ENCODE measurements at places on chromosomes 1 and 21. TPM values are rescaled to one million over a fixed set of nuclear protein-coding genes. Genes with fewer than 3 reads are reported as not detected.

ZNF593 gene
- total RNA-seq, result 40.9 TPM

OR2L2 gene
- total RNA-seq, result not detected

- no peak for DNase-seq
- peaks cover 38% of the 10 kb centered on the region for H3K4me1 ChIP-seq
- no peak overlapping the region for H3K27ac ChIP-seq
- H3K27me3 ChIP-seq, result no peaks in the 10 kb centered on the region
- peaks cover 9% of the 10 kb centered on the region for H3K36me3 ChIP-seq
Observed at GRCh38 chr1:155504207-155504606, 58.4 kb downstream of the ASH1L start.

TNFRSF9 gene
- total RNA-seq, result 214 TPM

DNA sequence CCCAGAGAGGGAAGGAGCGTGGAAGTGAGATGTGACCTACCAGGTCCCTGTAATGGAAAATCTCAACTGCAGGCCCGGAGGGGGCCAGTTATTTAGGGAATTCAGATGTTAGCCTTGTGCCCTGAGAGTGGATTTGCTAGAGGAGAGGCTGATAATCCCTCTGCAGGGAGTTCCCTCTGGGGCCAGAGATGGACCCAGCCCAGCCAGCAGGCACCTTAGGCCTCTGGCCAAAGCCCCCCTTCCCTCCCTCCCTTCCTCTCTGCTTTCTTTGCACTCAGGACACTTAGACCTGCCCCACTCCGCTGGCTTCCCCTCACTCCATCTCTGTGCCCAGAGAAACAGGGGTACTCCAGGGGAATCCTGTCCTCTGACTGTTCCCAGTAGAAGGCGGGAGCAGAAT, 1.5 kb upstream of the ATP1A2 start:
- H3K36me3 ChIP-seq, result no peaks in the 10 kb centered on the region
- DNase-seq, result no peak
- peaks cover under 1% of the 10 kb centered on the region for H3K4me1 ChIP-seq
- no peak overlapping the region for H3K4me3 ChIP-seq
- H3K27me3 ChIP-seq, result peaks cover 10% of the 10 kb centered on the region

DNA sequence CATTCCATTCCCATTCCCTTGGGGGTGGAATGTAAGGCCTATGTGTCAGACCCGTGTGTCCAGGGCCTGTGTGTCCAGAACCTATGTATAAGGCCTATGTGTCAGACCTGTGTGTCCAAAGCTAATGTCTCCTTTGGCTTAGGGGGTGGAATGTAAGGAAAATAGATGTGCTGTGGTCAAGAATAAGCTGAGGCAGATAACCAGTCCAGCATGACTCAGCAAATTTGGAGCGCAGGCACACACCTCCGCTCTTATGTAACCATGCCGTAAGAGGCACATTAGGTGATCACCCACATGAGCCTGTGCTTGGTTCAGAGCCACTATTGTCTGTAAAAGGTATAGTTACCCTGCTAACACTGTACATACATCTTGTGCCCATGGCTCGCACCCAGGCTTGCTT, 150.8 kb upstream of the SGIP1 start:
- H3K36me3 ChIP-seq, result peaks cover 1% of the 10 kb centered on the region
- H3K27ac ChIP-seq, result no peak overlapping the region
- no peaks in the 10 kb centered on the region for H3K27me3 ChIP-seq
- peaks cover 25% of the 10 kb centered on the region for H3K4me1 ChIP-seq
- H3K4me3 ChIP-seq, result no peak overlapping the region
- no peak for DNase-seq

GRCh38 chr1:22104865-22105437, 37.9 kb downstream of the WNT4 start:
- H3K27ac ChIP-seq, result peak overlapping the region; percentile 93

- no peak overlapping the region for H3K27ac ChIP-seq
- H3K4me3 ChIP-seq, result no peak overlapping the region
- no peaks in the 10 kb centered on the region for H3K4me1 ChIP-seq
- no peaks in the 10 kb centered on the region for H3K36me3 ChIP-seq
- DNase-seq, result no peak
Observed at GRCh38 chr1:181630398-181630797, 147.1 kb downstream of the CACNA1E start.

- DNase-seq, result no peak
- peaks cover 7% of the 10 kb centered on the region for H3K4me1 ChIP-seq
- H3K27ac ChIP-seq, result no peak overlapping the region
- H3K27me3 ChIP-seq, result no peaks in the 10 kb centered on the region
- H3K36me3 ChIP-seq, result peaks cover 23% of the 10 kb centered on the region
- no peak overlapping the region for H3K4me3 ChIP-seq
Observed at GRCh38 chr1:75745276-75745675, 20.8 kb downstream of the ACADM start.

DNA sequence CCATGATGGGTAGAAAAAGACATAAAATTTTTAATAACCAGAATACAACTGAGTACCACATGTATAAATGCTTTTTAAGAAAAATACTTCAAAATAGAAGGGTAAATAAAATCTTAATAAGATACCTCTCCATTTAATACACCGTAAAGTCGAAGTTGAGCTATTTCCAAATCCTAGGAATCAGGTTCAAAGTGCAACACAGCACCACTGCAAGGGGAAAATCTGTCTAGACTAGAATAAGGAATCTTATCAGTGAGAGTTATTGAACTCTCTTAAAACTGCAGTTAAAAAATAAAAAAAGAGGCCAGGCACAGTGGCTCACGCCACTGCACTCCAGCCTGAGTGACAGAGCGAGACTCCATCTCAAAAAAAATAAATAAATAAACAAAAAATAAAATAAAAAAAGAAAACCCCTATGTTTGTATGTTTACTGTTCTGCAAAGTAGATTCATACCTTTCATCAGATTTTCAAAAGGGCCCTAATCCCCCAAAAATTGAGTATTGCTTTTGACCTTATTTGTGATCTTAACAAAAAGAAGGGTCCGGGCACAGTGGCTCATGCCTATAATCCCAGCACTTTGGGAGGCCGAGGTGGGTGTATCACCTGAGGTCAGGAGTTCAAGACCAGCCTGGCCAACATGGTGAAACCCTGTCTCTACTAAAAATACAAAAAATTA, 109.0 kb downstream of the EIF4G3 start:
- DNase-seq, result no peak
- H3K36me3 ChIP-seq, result no peaks in the 10 kb centered on the region
- H3K4me3 ChIP-seq, result no peak overlapping the region
- no peaks in the 10 kb centered on the region for H3K27me3 ChIP-seq
- H3K4me1 ChIP-seq, result no peaks in the 10 kb centered on the region
- H3K27ac ChIP-seq, result no peak overlapping the region

GRCh38 chr21:39314143-39315027, 953 bp upstream of the BRWD1 start:
- DNase-seq, result peak; percentile 73
- H3K36me3 ChIP-seq, result peaks cover 20% of the 10 kb centered on the region
- peak overlapping the region; percentile 92 for H3K27ac ChIP-seq

DNA sequence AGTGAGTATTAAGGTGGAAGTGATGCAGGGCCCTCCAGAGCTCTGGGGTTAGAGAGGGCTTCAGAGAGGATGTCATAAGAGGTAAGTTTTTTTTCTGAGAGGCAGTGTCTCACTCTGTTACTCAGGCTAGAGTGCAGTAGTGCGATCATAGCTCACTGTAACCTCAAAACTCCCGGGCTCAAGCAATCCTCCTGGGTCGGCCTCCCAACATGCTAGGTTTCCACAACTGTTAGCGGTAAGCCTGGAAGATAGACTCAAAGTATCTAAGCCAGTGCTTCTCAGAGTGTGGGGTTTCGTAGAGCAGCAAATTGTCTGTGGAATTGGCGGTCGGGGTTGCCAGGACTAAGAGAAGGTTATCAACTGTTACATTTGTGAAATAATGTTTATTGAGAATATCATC, 18.6 kb upstream of the IGSF3 start:
- DNase-seq, result no peak
- no peak overlapping the region for H3K27ac ChIP-seq
- H3K4me3 ChIP-seq, result no peak overlapping the region

DNA sequence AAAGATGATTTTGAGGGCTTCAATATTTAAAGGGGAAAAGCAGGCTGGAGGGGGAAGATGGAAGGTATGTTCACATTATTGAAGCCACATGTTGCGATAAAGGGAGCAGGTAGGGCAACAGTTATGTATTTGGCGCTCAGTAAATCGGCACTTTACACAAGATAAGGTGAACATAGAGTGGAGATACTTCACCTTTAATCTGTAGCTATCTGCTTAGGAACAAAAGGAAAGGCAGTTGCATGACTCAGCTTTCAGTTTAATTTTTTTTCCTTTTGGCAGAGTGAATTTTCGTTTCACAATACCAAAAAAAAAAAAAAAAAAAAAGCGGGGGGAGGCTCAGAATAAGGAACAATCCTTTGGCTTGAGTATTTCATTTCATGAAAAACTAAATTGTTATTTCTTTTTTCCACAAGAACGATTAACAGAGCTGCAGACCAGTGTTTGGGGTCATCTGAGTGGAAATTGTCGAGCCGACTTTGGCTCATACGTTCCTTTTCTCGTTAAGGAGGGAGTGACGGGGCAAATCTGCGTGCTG, 1.1 kb upstream of the COQ8A start:
- H3K4me3 ChIP-seq, result peak overlapping the region; percentile 86
- no peaks in the 10 kb centered on the region for H3K27me3 ChIP-seq
- peaks cover 2% of the 10 kb centered on the region for H3K36me3 ChIP-seq
- H3K4me1 ChIP-seq, result peaks cover 43% of the 10 kb centered on the region
